ENCODE measurements at places on chromosomes 3 and 15. TPM values are rescaled to one million over a fixed set of nuclear protein-coding genes. Genes with fewer than 3 reads are reported as not detected.

Gene FGD5
- total RNA-seq, result 0.59 TPM

Gene ACP3
- 0.05 TPM for total RNA-seq

Gene VGLL3
- 19.3 TPM for total RNA-seq

Gene PIGX
- 23.0 TPM for total RNA-seq

Gene DAZL
- total RNA-seq, result not detected

Gene GADL1
- total RNA-seq, result not detected

Gene VPS8
- 86.0 TPM for total RNA-seq

Gene NR1I2
- total RNA-seq, result not detected

Gene SCG3
- total RNA-seq, result not detected

Gene RBPMS2
- not detected for total RNA-seq

Gene SV2B
- total RNA-seq, result under 0.01 TPM

Gene MLF1
- total RNA-seq, result 13.7 TPM

Gene P2RY13
- not detected for total RNA-seq

Gene TICRR
- total RNA-seq, result 4.9 TPM

Gene ERICH6
- not detected for total RNA-seq

Gene FOXB1
- total RNA-seq, result not detected

Gene PLXNB1
- 33.6 TPM for total RNA-seq

Gene RAF1
- 60.0 TPM for total RNA-seq

Gene GATM
- total RNA-seq, result 0.28 TPM

All from smooth muscle cell of the umbilical artery (primary cell).